ENCODE measurements at places on chromosomes 6 and 20. TPM values are rescaled to one million over a fixed set of nuclear protein-coding genes. Genes with fewer than 3 reads are reported as not detected.

GRCh38 chr6:133436652-133437051, 195.5 kb downstream of the EYA4 start:
- DNase-seq, result no peak
- no peaks in the 10 kb centered on the region for H3K36me3 ChIP-seq
- H3K4me3 ChIP-seq, result no peak overlapping the region
- no peak overlapping the region for H3K27ac ChIP-seq

Gene GPSM3
- total RNA-seq, result 82.0 TPM

DNA sequence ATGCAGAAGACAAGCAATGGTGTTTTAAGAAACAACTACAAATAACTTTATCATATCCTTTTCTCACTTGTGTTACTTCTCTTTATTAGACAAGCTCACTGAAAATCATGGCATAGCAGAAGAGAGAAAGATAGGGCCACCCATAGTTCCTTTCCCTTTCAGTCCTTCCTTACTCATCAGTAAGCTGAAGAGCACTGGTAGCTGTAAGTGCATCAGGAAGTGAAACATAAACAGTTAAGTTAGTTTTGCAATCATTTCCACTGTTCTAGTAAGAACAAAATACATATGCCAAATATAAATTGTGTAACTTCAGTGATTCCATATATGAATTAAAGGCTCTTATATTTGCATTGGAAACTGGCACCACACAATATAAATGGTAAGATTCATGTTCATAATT, 220.1 kb downstream of the HACE1 start:
- no peaks in the 10 kb centered on the region for H3K4me1 ChIP-seq
- DNase-seq, result no peak
- no peak overlapping the region for H3K27ac ChIP-seq

DNA sequence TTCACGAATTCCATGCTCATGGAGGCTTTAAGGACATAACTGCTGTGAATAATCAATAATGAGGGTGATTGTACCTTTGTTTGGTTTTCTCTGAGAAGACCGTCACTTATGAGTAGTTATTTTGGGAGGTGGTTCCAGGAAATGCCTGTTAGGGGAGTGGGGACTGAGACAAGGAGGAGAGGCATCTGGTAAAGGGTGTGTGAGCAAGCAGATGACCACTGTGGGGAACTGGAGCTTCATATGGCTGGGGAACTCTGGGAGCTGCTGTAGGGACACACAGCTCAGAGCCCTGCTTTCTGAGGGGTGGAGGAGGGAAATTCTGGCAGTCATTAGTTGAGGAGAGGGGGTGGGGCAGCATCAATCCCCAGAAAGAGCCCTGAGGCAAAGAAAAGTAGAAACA, 71.3 kb upstream of the TINAG start:
- no peak for DNase-seq
- no peaks in the 10 kb centered on the region for H3K36me3 ChIP-seq
- H3K27me3 ChIP-seq, result no peaks in the 10 kb centered on the region
- no peak overlapping the region for H3K27ac ChIP-seq
- H3K4me1 ChIP-seq, result no peaks in the 10 kb centered on the region
- H3K4me3 ChIP-seq, result no peak overlapping the region

Gene CABLES2
- total RNA-seq, result 9.2 TPM
